ENCODE measurements at places on chromosomes 1 and 21.
A peak's percentile ranks its signal among the peaks of the same experiment; 100 is the strongest.

GRCh38 chr1:79568411-79568810 lies 561.9 kb upstream of the ADGRL4 start:
- no peak for DNase-seq

- peak; percentile 96 for DNase-seq
These were observed 739.7 kb upstream of the NCAM2 start for GRCh38 chr21:20258542-20258941.

DNA sequence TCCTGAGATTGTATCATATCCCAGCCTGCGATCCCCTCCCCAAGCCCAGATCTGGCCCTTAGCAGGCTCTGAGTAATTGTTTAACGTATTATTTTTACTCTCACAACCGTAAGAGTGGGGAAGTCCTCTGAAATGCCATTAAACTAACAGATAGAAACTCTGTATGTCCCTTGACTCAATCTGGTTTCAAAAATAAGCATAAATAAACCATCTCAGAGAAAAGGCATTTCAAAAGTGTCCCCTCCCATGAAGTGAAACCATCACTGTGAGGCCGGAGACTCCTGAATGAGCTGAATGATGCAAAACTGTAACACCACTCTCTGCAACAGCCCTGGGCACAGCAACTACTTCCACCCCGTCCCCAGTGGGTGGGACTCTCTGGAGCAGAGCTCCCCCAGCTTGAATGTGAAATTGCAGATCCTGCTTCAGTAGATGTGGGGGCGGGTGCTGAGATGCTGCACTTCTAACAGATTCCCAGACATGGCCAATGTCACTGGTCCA lies 104.1 kb downstream of the SYF2 start:
- no peak for DNase-seq

DNA sequence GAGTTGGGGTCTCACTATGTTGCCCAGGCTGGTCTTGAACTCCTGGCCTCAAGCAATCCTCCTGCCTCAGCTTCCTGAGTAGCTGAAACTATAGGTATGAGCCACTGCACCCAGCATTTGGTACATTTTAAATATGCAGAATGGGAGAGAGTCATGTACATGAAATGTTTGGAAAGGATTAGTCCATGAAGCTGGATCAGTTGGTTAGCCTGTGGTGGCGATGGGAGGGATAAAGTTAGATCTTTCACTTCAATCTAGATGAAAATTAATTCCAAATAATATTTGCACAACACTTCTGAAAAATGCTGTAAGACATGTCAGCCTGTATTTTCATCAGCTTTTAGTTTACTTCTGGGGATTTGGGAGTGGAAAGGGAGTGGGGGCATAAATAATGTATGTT lies 188.9 kb downstream of the HUNK start:
- no peak for DNase-seq

DNA sequence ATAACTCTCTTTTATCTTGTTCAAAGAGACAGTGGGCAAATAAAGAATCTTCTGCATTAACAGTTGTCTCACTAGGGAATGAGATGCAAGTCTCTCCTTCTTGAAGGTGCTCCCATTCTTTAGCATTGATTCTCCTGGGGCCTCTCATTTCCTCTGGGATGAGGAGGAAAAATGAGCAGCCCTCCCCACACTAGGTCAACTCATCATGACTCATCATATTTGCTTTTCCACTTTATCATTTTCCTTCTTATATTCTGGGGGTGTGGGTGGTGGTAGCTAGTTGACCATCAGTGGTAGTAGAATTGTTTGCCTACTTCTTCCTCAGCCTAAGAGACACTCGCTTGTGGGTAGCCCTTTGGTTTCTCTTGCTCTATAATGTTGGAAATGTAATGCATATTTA lies 182.0 kb upstream of the C1orf87 start:
- no peak for DNase-seq

GRCh38 chr1:234710381-234710780 lies 100.4 kb upstream of the IRF2BP2 start:
- no peak for DNase-seq

DNA sequence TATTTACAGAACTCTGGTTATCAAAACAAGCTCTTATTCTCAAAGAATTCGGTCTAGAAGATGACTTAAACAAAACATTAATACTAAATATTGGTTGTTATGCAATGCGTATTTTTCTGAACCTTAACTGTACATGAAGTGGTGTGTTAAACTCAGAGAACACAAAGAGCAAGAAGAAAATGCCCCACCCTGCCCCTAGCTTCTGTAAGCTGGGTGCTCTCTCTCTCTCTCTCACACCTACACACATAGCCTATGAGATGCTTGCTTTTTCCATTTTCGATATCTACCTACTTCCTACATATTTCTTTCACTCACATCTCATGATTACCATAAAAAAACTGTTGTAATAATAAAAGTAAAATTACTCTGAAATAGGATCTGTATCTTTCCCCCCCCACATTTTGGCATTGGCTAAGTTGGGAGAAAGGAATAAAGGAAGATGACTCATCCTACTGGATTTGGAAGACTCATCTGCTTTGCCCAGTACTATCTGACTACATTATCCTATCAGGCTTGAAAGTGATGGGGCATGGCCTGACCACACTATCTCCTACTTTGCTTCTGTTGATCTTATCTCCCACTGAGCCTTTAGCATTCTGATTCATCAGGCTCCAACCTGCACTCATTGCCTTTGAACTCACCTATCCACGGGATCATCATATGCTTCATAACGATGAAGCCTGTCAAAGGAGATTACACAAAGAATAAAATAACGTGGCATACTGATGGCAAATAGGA lies 2.9 kb downstream of the CRYZ start:
- peak; percentile 17 for DNase-seq

DNA sequence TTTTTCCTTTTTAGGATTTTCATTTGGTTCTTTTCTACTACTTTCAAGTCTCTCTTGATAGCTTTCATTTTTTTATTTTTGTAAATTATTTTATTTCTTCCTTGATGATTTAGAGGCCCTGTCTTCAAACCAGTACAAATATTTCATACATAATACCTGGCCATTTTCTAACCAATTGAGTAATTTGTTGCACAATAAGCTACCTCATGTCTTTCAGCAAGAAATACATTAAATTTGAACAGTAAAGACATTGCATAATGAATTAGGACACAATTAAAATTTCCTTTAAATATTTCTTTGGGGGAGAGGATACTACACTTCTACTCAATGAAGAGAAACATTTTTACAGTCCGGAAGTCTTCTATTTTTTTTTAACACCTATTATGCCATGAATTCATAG lies 15.6 kb upstream of the COL9A2 start:
- no peak for DNase-seq

GRCh38 chr21:27269644-27270043 lies 302.8 kb upstream of the ADAMTS5 start:
- no peak for DNase-seq

DNA sequence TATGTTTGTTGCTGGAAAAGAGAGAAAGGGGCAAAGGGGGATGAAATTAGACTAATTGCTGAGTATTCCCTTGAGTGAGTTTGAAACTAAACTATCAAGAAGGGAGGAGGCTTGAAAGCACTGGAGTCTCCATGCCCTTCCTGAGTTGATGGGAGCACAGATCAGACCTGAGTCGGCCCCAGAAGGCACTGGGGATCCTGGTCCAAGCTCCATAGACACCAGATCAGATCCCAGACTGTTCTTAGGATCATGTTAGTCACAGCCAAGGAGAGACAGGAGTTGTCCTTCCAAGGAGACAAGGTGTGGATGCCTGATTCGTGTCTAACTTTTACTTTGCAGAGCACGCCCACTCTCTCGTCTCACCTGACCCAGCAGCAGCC lies 152.3 kb downstream of the NR5A2 start:
- DNase-seq, result no peak

DNA sequence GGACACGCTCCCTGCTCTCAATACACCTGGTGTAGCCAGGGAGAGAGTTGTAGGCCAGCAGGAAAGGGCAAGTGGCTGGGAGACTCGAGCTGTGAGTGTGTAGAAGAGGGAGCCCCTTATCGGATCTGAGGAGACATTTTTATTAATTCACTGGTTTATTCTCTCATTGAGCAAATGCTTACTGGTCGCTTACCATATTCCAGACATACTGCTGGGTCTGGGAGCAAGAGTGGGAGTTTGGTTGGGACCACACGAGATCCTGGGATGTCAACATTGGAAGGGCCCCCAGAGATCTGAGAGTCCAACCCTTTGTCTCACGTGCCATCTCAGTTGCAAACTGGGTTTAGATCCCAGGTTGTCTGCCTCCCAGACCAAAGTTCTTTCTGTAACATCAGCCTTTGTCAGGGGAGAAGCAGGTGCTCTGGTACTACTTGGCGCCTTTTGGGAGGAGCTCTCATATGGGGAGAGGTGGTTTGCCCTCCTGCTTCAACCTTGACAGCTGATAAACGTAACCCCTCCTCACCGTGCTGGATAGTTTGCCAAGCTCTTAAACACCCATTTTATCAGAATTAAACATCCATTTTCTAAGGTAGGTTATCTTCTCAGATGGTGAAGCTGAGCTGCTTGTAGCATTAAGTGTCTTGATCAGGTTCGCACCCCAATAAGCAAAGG lies 742 bp downstream of the TMEM222 start:
- peak; percentile 57 for DNase-seq

- no peak for DNase-seq
These were observed 53.7 kb downstream of the ELK4 start for GRCh38 chr1:205577874-205578658.

DNA sequence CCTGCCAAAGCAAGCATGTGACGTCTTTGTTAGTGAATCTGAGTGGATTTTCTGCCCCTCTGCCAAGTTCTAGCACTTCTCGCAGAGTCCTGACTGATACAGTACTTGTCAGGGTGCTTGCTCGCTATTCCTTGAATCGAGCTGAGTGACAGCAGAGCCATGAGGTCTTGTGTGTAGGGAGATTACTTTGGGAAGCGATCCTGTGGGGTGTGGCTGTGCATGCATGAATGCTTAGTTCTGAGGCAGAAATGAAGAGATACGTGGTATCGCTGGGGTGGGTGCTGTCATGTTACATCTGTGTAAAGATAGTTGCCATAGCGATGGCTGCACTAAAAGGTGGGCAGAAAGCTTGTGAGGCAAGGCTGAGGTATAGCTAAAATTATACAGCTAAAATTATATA lies 19.3 kb upstream of the DNAJC28 start:
- peak; percentile 87 for DNase-seq

DNA sequence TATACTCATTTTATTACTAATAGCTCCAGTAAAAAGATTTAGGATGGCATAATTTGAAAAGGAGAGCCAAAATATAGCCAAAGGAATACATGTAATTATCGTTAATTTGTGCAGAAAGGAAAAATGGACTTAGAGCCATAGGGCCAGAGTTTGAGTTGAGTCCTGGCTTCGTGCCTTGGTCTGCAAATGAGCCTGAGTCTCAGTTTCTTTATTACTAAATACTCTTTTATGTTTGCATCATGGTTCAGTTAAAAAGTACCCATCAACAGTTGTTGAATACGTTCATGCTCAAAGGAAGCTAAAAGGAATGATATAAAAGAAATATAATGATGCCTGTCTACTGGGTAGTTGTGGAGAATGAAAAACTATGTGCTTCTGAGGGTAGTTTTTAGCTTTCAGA lies 155.7 kb upstream of the FAM78B start:
- DNase-seq, result no peak

- DNase-seq, result peak; percentile 28
These were observed 37.9 kb downstream of the WDR3 start for GRCh38 chr1:117967477-117967876.

- peak; percentile 85 for DNase-seq
These were observed 33.3 kb downstream of the RCC2 start for GRCh38 chr1:17405898-17406759.

Data from hematopoietic multipotent progenitor cell treated with erythropoietin and hydrocortisone succinate and interleukin-3 and kit ligand, for 6 days (in vitro differentiated cells).